Activated CD8-positive, alpha-beta T cell treated with anti-CD3 and anti-CD28 coated beads for 36 hours (primary cell): ENCODE measurements at places on chromosomes 1 and 21. TPM values are rescaled to one million over a fixed set of nuclear protein-coding genes. Genes with fewer than 3 reads are reported as not detected.

LYPD8 gene
- total RNA-seq, result not detected

CR1L gene
- total RNA-seq, result not detected

CD5L gene
- total RNA-seq, result not detected

TBX19 gene
- 1.5 TPM for total RNA-seq

ILDR2 gene
- total RNA-seq, result 14.3 TPM

ERRFI1 gene
- total RNA-seq, result 2.2 TPM

NCF2 gene
- 4.2 TPM for total RNA-seq

SDCCAG8 gene
- total RNA-seq, result 22.6 TPM

CA14 gene
- not detected for total RNA-seq

DNA sequence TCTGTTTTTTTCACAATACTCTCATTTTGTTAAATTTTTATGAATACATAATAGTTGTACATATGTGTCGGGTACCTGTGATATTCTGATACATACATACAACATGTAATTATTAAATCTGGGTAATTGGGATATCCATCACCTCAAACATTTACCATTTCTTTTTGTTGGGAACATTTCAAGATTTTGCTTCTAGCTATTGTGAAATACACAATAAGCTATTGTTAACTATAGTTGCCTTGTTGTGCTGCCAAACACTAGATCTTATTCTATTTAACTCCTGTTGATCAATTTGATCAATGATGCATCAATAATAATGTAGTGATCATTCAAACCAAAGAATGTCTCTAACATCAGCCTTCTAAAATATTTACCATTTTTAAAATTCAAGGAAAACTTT lies 234.6 kb upstream of the NR5A2 start:
- no peak for DNase-seq

DNA sequence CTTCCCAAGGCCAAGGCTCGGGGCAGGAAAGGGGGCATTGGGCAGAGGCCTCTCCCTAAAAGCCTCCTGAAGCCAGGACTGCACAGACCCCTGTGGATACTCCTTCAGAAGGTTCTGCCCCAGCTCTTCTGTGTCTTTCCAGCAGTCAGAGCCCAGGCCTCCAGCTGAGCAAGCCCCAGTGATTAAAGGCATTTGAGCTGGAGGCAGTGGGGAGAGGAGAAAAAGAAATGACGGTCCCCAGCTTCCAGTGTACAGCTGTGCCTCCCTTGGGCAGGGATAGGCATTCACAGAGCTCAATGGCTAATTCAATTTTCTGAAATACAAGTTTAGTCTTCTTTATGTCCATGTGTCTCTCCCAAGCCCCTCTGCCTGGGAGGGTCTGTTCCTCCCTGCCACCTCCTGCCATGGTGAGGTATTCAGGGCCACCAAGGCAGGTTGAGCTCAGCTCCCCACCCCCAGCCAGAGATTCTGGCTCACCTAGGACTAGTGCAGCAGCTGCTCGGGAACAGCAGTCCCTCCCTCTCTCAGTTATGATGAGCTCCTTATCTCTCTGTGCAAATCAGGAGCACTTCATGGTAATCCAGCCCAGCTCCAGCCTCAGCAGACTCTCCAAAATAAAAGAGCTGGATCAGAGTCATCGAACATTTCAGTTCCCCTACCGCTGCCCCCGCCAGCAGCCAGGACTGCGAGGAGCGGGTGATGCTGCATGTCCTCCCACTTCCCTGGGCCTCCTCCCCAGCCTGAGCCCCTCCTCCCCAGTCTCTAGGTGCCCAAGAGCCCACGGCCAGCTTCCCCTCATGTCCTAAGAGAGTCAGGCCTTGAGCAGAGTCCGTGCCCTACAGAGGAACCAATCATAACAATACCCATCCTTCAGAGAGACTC lies 208.4 kb upstream of the ZC3H12A start:
- no peak for DNase-seq

DNA sequence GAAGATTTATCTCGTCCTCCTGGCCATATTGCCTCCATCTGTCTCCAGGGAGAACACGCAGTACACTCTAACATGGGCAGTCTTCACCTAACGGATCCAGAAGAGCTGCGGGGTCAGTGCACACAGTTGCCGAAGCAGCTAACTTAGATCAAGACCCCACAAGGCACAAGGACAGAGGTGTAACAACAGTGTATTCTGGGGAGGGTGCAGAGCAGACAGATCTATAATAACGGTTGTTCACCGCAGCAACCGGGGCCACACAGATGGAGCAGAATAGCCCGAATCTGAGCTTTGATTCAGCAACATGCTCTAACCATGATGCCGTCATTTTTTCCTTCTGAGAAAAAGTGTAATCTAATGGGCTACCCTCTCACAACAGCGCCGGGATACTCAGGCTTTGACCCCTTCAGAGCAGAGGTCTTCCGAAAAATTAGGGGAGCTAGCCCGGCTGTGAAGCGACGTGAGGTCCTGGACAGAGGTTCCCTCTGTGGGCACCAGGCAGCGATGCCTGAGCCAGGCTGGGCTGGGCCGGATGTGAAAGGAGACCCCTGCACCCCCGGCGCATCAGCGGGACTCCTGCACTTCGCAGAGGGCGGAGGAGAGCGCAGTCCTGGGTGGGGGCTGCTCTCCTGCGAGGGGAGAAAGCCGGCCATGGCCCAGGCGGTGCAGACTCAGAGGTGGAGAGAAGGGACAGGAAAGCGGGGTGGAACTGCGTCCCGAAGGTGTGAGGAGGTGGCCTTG lies 57.5 kb downstream of the BCL9 start:
- peak; percentile 62 for DNase-seq

- no peak for DNase-seq
Observed at GRCh38 chr1:39082811-39083576, 56.8 kb downstream of the NDUFS5 start.

- DNase-seq, result no peak
Observed at GRCh38 chr21:16285605-16286126, 555.9 kb downstream of the USP25 start.

GRCh38 chr1:18945401-18945849 lies 11.1 kb downstream of the IFFO2 start:
- no peak for DNase-seq

DNA sequence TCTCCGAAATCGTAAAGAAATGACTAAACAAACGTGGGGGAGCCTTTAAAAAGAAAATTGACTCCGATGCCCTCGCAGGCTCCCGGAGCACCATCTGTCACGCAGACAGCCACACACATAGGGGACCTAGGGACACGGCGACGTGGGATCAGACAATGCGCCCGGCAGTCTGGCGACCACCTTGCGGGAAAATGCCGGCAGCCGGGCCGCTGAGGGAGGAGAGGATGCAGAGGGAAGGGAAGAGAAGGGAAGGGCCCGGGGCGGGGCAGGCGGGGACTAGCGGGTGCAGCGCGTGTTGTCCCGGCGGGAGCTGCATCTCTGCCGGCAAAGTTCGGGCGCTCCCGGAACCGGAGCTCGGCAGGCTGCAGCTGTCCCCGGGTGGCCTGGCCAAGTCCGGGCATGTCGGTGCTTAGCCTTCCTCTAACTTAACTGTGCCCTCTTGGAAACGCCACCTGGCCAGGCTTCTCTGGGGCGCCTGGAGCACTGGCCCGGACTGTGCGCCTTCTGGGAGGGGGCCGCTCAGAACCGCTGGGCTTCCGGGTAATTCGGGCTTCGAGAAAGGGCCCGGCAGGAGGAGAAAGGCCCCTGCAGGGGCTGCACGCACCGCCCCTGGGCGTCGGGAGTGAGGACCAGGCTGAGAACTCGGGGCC lies 1.8 kb downstream of the NHLH2 start:
- DNase-seq, result peak; percentile 7

- no peak for DNase-seq
Observed at GRCh38 chr21:32322676-32323075, 24.0 kb downstream of the MRAP start.

DNA sequence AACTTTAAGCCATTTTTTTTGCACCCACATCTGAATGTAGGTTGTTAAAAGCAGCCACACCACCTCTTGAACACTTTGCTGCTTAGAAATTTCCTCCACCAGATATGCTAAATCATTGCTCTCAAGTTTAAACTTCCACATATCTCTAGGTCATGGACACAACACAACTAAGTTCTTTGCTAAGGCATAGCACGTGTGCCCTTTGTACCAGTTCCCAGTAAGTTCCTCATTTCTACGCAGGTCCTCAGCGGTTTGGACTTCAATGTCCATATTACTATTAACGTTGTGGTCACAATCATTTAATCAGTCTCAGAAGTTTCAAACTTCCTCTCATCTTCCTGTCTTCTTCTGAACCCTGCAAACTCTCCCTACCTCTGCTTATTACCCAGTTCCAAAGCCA lies 661.6 kb upstream of the PKN2 start:
- no peak for DNase-seq

GRCh38 chr1:150061632-150062101 lies 5.9 kb upstream of the VPS45 start:
- no peak for DNase-seq

DNA sequence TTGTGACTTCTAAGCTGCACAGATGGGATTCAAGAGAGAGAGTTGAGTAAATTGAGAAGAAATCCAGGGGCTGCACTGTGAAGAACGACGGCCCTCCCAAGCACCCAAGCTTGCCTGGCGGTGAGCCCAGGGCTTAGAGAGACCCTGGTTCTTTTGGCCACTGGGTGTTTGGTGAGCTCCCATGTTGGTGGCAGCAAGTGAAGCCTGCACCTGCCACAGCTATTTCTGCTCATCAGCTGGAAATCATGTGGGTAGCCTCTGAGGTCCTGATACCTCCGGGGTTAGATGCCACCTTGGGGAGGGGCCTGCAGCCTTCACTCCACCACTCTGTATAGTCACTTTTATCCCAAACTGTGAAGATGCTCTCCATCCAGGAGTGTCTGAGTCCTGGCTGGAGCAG lies 6.2 kb upstream of the BTG2 start:
- DNase-seq, result no peak

DNA sequence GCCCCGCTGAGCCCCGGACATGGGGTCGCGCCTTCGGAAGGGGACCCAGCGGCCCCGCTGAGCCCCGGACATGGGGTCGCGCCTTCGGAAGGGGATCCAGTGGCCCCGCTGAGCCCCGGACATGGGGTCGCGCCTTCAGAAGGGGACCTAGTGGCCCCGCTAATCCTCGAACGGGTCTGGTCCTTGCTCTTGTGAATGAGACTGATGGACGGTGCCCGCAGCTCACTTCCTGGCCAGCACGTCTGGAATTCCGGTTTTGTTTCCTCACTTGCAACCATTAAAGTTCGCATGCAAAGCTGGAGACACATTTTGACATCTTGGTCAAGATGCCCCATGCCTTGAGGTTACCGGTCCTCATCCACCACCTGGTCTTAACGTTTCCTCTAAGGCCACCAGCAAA lies 5.6 kb downstream of the WRAP73 start:
- no peak for DNase-seq

- no peak for DNase-seq
Observed at GRCh38 chr1:93446837-93447451, 974 bp upstream of the FNBP1L start.

GRCh38 chr1:12690156-12690555 lies 25.8 kb upstream of the AADACL3 start:
- DNase-seq, result no peak

DNA sequence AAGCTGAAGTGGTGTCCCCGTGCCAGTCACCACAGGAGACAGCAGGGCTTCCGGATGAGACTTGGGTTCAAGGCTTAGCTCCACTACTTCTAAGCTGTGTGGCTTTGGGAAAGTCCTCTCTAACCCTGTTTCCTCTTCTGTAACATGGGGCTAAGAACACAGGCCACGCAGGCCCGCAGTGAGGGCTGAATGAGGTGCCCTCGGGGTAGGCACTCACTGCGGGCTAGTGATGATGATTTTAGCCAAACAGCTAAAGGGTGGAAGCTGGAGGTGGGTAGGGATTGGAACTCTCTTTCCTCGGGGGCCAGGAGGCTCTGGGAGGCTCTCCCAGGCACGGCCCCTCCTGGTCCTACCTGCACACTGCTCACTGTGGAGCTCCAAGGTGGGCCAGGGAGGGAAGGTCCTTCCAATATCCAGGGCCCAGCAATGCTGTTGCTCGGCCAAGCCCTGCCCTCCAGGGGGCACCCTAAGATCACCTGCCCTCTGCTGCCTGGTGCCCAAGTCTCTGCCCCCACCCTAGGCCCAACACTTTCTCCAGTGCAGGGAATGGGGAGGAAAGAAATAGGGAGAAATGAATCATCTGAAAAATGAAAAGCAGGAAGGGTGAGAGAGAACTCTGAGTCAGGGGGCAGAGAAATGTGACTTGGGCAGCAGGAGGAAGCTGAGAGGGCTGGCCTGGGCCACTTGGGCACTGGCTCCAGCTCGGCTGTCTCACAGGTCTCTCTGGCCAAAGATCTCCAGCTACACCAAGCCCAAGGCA lies 19.2 kb upstream of the EVA1B start:
- DNase-seq, result peak; percentile 69

GRCh38 chr1:230120289-230120920 lies 53.4 kb downstream of the GALNT2 start:
- no peak for DNase-seq

DNA sequence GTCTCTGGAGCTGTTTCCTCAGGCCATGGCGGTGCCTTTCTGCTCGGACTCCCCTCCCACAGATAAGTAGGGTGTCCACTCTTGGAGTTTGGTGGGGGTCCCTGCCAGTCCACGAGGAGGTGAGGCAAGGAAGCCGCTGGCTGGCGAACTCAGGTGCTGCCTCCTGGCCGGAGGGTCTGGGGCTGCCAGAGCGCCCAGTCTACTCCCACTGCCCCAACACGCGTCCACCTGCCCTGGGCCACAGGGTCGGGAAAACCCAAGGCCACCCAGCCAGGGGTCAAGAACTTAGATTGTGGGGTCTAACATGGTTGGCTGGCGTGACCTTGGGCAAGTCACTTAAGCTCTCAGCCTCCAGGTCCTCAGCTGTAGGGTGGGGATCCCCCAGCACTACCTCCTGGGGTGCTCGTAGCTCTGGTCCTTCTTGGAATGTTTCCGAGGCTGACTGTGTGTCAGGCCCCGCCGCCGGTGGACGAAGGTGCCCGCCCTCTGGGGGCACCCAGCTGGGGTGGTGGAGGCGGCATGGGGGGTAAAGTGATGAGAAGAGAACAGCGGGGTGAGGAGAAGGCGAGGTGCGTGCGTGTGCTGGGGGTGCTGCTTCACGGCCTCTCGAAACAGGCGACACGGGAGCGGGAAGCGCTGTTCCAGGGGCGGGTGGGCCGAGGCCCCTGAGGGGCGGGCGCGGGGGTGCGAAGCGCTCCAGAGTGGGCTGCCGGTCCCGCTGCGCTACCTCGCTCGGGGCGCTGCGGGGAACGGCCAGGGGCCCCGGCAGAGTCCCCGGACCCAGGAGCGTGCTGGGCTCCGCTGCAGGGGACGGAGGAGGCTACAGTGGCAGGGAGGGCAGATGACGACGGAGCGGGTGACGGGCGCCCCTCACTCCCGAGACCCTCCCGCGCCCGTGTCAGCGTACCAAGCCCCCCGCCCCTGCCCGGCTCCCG lies 1.2 kb downstream of the SH2D5 start:
- DNase-seq, result peak; percentile 26
